ENCODE measurements at places on chromosomes 1 and 21.

DNA sequence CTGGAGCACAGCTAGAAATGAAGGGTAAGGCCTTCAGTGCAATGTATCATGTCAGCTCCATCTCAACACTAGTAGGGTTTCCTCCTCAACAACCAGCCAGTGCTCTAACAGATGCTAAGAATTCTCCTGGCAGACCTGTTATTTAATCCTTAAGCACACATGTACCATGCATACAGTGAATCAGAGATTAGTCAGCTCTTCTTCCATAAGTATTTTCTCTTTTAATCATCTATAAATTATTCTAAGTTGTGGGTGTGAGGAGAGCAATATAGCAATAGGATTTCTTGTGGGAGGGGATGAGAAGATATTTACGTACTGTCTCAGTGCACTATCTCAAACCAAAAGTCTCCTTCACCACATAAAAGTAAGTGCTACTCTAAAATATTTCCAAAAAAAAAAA is 95.3 kb downstream of the COP1 start:
- peak; percentile 68 for DNase-seq

GRCh38 chr21:44054710-44055109 is 42.6 kb downstream of the TRAPPC10 start:
- peak; percentile 62 for DNase-seq

DNA sequence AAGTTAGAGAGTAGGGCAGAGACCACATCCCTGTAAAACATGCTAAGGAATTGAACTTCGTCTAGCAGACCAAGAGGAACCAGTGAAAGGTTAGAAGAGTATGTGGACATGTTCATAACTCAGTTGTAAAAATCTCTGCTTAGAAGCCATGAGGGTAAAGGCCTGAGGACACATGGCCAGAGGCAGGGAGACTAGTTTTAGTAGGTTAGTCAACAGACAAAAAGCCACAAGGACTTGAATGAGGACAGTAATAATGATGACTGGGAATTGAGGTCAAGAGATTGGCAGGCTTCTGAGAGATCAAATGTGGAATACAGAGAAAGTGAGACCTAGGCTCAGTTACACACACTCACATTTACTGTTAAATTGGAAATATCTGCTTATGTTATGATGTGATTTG is 205.5 kb upstream of the HOOK1 start:
- DNase-seq = no peak

DNA sequence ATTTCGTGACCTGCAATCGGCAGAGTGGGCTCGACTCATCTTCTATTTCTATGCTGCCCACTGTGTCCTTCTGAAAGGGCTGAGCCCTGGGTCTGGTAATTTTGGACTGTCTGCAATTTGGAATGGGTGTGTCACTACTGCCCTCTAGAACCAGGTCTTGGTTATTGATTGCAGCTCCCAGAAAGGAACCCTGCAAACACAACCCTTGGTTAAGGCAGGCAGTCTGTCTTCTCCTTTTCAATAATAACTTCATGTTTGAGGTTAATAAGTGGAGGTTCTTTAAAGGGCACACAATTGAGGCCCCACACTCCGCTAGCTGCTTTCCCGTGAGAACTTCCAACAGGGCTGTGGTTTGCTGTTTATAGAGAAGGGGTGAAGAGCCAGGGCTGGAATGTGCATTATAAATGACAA is 79.9 kb upstream of the LYST start:
- DNase-seq = peak; percentile 56

GRCh38 chr1:157595356-157595755 is 2.5 kb downstream of the FCRL4 start:
- no peak for DNase-seq

DNA sequence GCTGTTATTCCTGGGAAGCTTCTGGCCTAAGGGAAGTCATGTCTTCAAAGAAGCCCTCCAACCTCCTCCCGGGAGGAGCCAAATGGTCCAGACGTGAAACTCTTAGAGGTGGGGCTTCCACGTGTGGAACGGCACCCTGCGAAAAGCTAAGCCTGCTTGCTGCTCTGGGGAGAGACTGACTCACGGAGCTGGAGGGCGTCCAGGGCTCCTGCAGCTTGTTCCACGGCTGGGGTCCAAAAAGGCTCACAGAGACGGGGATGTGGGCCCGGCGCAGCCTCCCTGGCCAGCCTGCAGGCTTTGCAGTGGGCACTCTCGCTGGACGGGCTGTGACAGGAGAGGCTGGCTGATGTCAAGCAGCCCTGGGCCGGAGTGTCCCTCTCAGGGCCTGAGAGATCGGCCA is 105.1 kb downstream of the COLGALT2 start:
- DNase-seq = peak; percentile 90

DNA sequence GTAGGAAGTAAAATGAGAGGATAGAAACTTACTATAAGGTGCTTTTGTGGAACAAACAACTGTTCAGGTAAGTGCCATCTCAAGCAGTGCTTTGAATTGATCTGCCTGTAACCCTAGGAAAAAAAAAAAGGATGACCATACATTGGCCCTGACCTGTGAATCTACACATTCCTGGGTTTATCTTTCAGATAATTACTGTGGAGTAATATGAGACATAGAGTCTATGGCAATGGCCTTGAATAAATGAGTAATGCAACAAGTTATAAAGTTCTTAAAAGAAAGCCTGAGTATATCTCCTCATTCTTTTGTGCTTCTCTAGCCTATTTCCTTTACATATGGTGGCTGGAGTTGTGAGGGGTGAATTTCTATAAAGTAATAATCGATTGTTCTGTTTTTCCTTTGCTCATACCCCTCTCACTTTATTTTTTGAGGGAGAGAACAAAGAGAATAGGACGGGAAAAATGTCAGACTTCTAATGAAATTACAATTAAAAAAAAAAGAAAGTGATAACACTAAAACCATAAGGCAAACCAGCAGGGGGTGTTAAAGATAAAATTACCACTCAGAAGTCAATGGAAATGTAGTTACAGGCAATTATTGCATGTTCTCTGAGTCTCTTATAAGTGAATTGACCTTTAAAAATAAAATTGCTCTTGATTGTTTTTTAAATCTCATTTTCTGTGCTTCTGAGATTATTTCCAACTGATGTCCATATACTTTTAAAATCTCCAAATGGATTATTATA is 12.4 kb upstream of the ATP1A1 start:
- peak; percentile 54 for DNase-seq

GRCh38 chr1:181488866-181489265 is 5.5 kb downstream of the CACNA1E start:
- peak; percentile 6 for DNase-seq

GRCh38 chr1:59298710-59299346 is 1.9 kb downstream of the FGGY start:
- peak; percentile 82 for DNase-seq

Measured in fibroblast of mammary gland (primary cell).